Type B pancreatic cell (in vitro differentiated cells): ENCODE measurements at places on chromosomes 16 and 17.

DNA sequence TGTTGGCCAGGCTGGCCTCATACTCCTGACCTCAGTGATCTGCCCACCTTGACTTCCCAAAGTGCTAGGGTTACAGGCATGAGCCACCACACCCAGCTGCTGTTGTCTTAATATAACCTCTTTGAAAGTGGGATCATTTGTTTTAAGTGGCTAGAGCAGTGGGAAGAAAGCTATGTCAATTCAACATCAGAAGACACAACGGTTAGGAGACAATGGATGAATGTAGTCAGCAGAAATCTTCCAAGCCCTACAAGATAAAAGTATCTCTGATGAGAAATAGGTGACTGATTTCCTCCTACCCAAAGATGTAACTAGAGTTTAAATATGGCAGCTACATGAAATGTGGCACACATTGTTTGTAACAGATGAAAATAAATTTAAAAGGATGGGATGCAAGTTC lies 20.0 kb upstream of the TRIM25 start:
- no peak for DNase-seq
- no peak overlapping the region for H3K4me3 ChIP-seq
- peaks cover 12% of the 10 kb centered on the region for H3K4me1 ChIP-seq
- no peaks in the 10 kb centered on the region for H3K27me3 ChIP-seq
- no peak overlapping the region for H3K27ac ChIP-seq

GRCh38 chr17:63675231-63675606 lies 24.7 kb downstream of the LIMD2 start:
- peaks cover 23% of the 10 kb centered on the region for H3K4me1 ChIP-seq
- peak overlapping the region; percentile 45 for H3K4me3 ChIP-seq
- no peaks in the 10 kb centered on the region for H3K27me3 ChIP-seq
- DNase-seq, result no peak

GRCh38 chr16:46715769-46716305 lies 26.4 kb downstream of the ORC6 start:
- no peaks in the 10 kb centered on the region for H3K4me1 ChIP-seq
- H3K27ac ChIP-seq, result no peak overlapping the region
- no peak overlapping the region for H3K4me3 ChIP-seq
- no peak for DNase-seq
- H3K36me3 ChIP-seq, result no peaks in the 10 kb centered on the region
- H3K27me3 ChIP-seq, result no peaks in the 10 kb centered on the region

GRCh38 chr17:79927136-79927661 lies 88.0 kb upstream of the CBX4 start:
- H3K36me3 ChIP-seq, result no peaks in the 10 kb centered on the region
- H3K4me1 ChIP-seq, result peaks cover 13% of the 10 kb centered on the region
- H3K4me3 ChIP-seq, result no peak overlapping the region
- H3K27me3 ChIP-seq, result peaks cover 8% of the 10 kb centered on the region

DNA sequence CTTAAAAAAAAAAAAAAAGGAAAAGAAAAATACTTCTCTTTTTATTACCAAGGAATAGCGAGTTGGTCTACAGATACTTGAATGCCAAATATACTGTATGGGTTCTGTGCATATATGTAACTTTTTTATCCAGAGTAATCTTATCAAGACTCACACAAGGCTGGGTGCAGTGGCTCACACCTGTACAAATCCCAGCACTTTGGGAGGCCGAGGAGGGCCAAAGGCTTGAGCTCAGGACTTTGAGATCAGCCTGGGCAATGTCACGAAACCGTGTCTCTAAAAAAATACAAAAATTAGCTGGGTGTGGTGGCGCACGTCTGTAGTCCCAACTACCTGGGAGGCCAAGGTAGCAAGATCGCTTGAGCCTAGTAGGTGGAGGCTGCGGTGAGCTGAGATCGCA lies 137.4 kb upstream of the TMEM97 start:
- no peak for DNase-seq
- no peaks in the 10 kb centered on the region for H3K4me1 ChIP-seq

GRCh38 chr17:76626442-76626841 lies 17.1 kb downstream of the ST6GALNAC1 start:
- peaks cover 12% of the 10 kb centered on the region for H3K4me1 ChIP-seq
- no peaks in the 10 kb centered on the region for H3K36me3 ChIP-seq

DNA sequence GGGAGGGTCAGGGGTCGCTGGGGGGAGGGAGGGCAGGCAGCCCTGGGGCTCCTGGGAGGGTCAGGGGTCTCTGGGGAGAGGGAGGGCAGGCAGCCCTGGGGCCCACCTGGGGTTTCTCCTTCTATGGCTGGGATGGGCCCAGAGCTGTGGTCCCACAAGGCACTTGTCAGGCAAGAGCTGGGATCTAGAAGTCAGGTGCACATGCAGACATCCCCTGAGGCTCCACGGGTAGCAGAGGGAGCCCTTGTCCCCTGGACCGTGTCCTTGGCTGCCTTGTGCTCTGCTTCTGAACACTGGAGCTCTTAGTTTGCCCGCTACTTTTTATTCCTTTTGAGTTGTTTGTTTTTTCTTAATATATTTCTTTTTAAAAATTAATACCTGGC lies 1.8 kb downstream of the TUBB3 start:
- H3K27me3 ChIP-seq, result peaks cover 15% of the 10 kb centered on the region
- DNase-seq, result no peak
- no peaks in the 10 kb centered on the region for H3K36me3 ChIP-seq

DNA sequence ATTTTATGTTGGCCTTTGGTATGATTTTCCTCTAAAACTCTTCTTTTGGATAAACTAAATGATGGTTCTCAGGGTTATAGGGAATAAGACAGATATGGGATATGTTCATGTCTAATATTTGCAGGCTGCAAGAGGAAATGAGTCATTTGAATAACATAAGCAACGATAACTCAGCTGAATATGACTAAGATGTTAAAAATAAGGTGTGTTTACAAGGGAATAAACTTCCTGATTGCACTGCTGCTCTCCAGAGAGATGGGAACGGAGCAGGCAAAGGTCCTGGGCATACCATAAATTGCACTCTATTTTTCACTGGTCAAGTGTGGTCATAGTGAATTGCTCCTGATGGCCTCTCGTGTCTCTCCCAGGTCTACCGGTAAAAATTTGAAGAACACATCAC lies 666.2 kb downstream of the TOX3 start:
- no peaks in the 10 kb centered on the region for H3K4me1 ChIP-seq
- H3K36me3 ChIP-seq, result no peaks in the 10 kb centered on the region
- no peak overlapping the region for H3K4me3 ChIP-seq
- DNase-seq, result no peak

DNA sequence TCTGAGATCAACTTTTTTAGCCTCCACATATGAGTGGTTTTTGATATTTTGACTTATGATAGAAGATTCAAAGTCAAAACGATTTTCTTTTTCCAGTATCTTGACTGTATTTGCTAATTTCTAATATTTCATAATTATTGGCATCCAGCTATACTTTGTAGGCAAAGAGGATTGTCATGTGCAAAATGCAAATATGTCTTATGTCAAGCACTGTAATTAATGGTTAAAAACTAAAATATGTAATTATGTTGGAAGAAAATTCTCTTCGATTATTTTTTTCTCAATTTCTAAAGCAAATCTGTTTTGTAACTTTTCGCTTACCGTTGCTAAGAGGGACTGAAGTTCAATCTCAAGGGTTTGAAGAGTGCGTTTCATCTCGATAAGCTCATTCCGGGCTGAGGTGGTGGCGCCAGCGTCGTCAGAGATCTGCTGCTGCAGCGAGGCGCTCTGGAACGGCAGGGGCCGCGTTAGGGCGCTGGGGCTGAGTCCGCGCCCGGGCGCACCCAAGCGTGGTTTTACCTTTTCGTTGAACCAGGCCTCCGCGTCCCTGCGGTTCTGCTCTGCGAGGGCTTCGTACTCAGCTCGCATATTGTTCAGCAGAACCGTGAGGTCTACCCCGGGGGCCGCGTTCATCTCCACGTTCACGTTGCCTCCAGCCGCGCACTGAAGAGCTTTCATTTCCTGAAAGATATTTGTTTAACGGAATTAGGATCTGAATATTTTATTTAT lies 3.0 kb downstream of the KRT27 start:
- H3K4me3 ChIP-seq, result no peak overlapping the region
- H3K27me3 ChIP-seq, result peaks cover 2% of the 10 kb centered on the region
- H3K27ac ChIP-seq, result no peak overlapping the region
- H3K4me1 ChIP-seq, result no peaks in the 10 kb centered on the region
- H3K36me3 ChIP-seq, result no peaks in the 10 kb centered on the region

GRCh38 chr17:34511265-34511664 lies 68.1 kb upstream of the TMEM132E start:
- no peak for DNase-seq
- H3K27me3 ChIP-seq, result peaks cover 77% of the 10 kb centered on the region
- no peaks in the 10 kb centered on the region for H3K4me1 ChIP-seq
- H3K36me3 ChIP-seq, result no peaks in the 10 kb centered on the region

DNA sequence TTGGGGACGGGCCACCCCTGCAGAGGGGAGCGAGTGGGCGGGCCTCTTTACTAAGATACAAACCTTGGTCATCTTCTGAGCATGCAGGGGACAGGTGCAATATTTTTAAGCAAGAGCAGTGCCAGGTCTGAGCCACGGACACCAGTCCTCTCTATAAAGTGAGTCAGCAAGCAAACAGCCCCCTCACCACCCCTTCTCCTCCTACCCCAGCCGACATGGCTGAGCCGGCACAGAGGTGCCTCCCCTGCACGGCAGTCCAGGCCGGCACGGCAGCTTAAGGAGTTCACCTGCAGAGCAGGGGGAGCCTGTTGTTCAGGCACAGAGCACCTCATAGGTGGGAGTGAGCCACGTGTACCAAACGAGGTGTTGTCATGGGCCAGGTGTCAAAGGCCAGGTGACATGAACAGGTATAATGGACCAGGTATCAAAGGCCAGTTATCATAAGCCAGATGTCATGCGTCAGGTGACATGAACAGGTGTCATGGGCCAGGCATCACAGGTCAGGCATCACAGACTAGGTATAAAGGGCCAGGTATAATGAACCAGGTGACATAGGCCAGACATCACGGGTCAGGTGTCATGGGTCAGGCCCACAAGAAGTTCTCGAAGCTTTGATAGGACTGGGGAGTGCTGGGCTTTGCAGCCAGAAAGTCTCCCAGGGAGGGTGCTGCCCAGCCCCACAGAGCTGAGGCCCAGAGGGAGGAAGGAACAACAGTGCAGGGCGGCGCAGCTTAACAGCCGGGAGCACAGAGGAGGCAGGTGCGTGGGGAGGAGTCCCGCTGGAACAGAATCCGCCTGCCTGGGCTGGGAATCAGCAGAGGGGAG lies 42.6 kb upstream of the ZNF469 start:
- H3K36me3 ChIP-seq, result no peaks in the 10 kb centered on the region
- no peak overlapping the region for H3K27ac ChIP-seq
- DNase-seq, result no peak
- H3K4me3 ChIP-seq, result no peak overlapping the region
